ENCODE measurements at places on chromosomes 13 and 19.
A peak's percentile ranks its signal among the peaks of the same experiment; 100 is the strongest.

GRCh38 chr19:45763691-45764294, 5.3 kb downstream of the SIX5 start:
- DNase-seq, result no peak

DNA sequence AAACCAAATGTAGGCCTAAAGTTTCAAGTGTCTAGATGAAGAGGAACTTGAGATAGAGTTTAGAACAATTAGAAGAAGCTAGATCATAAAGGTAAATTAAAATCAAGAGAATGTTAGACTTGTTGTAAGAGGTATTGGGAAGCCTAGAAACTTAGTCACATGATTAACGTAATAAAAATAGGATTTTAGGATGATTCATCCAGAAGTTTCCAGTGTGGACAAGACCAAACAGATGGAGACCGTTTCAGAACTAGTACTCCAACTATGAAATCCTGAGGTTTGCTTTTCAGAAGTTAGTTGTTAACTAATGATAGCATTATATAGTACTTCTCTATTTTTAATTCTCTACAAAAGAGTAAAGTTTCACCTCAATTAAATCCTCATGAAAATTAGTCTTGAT, 104.9 kb downstream of the MZT1 start:
- no peak for DNase-seq

GRCh38 chr13:31167490-31167889, 5.8 kb upstream of the HSPH1 start:
- DNase-seq, result no peak

DNA sequence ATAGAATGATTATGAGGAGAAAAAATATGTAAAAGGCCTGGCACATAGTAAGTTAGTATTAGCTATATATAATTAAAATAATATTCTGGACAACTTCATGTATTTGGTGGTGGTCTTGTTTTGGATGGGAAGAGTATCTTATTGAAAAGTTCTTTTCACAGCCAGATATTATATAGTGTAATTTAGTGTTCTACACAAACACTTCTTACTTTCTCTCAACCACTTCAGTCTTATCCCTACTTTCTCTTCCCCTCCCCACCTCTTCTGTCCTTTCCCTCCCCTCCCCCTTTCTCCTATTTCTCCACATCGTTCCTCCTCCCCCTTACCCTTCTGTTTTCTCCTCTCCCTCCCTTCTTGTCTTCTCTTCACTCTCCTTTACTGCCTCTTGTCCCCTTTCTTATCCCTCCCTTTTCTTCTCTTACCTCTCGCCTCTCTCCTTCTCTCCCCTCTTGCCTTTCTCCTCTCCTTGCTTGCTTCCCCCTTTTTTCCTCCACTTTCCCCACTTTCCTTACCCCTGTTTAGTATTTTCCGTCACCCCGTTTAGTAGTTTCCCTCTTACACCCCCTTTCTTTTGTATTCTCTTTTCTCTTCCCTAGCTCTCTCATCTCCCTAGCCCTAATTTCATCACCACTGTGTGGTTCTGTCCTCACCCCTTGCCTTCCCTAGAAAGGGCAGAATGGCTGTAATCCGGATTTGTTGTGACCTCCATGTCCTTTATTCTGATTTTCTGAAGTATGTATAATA, 107.2 kb upstream of the MLNR start:
- DNase-seq, result no peak

GRCh38 chr13:45521297-45521696, 56.6 kb downstream of the COG3 start:
- DNase-seq, result no peak

- peak; percentile 87 for DNase-seq
Measured at GRCh38 chr19:40612831-40613689, 11.9 kb downstream of the LTBP4 start.

- peak; percentile 46 for DNase-seq
Measured at GRCh38 chr13:40664350-40665125, 1.9 kb downstream of the FOXO1 start.

DNA sequence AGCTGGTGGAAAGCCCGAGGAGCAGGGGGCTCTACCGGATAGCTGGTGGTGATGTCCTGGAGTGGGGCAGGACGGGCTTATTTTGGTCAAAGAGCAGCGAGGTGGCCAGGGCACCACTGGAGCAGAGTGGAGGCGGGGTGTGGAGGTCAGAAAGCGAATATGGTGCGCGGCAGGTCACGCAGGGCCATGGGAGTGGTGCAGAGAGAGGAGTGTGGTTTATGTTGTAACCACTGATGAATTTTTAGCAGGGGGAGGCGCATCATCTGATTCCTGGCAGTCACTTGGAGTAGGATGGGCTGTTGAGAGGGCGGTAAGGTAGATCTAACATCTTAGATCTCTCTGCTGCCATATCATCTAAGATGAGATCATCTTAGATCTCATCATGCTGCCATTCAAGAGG, 1.4 kb upstream of the ZNF414 start:
- DNase-seq, result peak; percentile 51

GRCh38 chr19:33535226-33535625, 13.6 kb upstream of the PEPD start:
- DNase-seq, result no peak

- DNase-seq, result no peak
Measured at GRCh38 chr13:107124730-107125129, 556.8 kb upstream of the ARGLU1 start.

- DNase-seq, result no peak
Measured at GRCh38 chr13:79585033-79585432, 104.1 kb downstream of the NDFIP2 start.

DNA sequence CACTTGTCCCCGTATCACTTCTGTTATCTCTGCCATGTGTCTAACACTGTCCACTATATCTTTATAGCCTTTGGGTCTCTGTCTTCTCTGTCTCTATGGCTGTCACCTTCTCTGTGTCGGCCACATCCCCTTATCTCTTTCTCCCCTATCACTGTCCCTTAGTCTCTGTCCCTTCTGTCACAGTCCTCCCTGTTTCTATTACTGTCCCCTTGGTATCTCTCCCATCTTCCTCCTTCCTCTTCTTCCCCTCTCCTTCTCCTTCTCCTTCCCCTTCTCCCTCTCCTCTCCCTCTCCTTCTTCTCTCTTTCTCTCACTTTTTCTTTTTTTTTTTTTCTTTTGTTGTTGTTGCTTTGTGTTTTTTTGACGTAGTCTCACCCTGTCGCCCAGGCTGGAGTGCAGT, 34.7 kb upstream of the LRRC4B start:
- DNase-seq, result no peak

DNA sequence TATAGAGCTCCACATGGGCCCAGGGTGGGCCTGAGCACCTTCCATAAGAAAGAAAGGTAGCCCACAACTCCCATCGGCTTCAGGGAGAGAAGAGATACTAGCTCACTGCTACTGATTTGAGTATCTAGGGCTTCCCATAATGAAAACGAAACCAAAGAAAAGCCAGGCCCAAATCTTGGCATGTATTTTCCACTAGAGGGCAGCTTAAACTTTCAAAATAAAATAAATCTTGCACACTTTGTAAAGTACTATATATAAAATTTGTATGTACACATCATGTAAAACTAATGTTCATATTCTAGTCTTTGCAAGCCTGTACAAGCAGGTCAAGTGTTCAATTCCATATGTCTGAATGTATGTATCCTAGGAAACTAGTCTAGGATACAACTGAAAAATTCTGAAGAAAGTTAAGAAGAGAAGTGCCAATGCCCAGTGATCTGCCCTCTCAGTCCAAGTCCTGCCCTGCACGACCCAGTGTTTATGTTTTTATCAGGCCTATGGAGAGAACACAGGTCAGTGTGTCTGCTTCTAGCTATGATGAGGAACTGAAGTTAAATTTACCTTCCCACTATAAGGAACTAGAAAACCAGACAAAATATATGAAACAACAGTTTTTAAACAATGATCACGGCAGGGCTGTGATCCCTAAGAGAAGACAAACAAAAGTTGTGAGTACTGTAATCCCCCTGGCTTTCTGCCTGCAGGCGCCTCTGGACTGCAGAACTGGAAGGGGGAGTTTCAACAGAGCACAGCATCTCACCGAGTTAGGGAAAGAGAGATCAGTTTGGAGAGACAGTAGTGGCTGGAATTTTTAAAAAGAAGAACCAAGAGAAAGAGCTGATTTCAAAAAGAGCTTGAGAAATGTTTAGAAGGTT, 475.7 kb downstream of the UQCRFS1 start:
- no peak for DNase-seq

- no peak for DNase-seq
Measured at GRCh38 chr13:33272531-33273124, 12.9 kb downstream of the STARD13 start.

DNA sequence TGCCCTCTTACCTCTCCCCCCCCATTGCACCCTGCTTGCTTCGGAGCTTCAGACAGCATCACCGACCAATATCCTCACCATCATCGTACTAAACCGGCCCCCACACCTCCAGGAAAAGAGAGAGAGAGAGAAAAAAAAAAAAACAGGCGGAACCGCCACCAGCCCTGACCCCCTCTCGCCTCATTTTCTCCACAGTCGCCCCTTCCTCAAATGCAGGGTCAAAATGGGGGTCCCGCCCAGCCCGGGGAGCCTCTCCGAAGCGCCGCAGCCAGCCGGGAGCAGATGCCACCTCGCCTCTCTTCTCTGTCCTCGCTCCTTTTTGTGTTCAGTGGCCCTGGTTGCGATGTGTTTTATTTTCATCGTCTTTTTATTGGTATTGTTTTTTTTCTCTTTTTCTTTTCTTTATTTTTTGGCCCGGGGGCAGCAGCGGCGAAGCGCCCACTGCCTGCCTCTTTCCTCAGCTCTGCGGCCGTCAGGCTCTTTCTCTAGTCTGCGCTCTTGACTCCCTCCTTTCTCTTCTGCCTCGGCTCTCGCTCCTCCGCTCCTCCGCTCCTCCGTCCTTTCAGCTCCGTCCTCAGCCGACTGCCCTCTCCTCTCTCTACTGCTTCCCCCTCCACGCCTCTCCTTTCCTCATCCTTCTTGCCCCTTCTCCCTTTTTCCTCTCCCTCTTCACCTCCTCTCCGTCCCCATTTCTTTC, 41.4 kb downstream of the DEDD2 start:
- DNase-seq, result no peak
